Right cardiac atrium (tissue), 5 donors: ENCODE measurements at places on chromosomes 3 and 15.

DNA sequence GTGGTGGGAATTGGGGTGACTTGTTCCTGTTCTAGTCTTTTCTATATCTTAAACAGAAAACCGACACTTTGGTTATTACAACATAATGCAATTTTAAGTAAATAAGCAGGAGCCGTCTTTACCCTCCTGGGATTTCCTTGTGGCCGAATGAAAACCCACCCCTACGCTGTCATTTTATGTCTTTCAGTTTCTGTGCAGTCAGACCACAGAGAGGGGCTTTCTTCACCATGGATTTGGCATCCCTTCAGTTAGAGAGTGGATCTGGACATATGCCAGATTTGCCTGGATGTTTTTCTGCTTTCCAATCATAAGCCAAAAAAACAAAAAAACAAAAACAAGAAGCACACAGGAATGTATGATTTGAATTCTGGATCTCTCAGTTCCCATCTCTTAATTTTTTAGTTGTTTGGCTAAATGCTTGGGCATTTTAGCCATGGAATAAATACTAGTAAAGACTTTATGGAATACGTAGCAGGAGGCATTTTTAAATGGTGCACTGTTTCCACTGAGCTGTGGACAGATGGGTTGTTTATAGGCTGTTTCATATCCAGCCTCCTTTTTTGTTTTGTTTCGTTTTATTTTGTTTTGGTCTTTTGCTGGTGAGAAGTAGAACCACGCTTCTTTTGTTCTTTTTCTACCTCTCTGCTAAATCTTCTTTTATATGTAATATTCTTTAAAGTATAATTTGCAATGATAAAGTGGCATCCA is 272.9 kb downstream of the FEZF2 start:
- DNase-seq: no peak

- DNase-seq: no peak
Measured at GRCh38 chr3:71580636-71581456, 2.7 kb downstream of the FOXP1 start.

GRCh38 chr3:112647122-112647521 is 6.2 kb upstream of the CCDC80 start:
- DNase-seq: no peak

DNA sequence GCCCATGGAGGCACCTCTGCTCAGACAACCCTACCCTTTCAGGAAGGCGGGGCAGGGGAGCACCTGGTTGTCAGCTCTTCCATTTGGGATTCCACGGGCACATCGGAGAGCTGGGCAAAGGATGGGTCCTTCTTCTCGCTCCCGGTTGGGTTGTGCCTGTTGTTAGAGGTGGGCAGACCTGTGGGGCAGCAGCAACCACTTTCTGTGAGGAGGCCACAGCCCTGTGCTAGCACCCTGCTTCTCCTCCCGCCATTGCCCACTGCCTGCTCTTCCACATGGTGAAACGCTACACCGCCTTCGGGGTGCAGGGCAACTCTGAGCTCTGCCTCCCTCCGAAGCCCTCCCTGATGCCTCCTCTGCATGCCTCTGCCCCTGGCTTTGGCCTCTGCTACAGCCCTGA is 7.0 kb upstream of the HHATL start:
- DNase-seq: no peak

GRCh38 chr15:45326280-45326679 is 52.1 kb downstream of the GATM start:
- DNase-seq: no peak
